Renal cortical epithelial cell (primary cell): ENCODE measurements at places on chromosomes 11 and 22. TPM values are rescaled to one million over a fixed set of nuclear protein-coding genes. Genes with fewer than 3 reads are reported as not detected.

DNA sequence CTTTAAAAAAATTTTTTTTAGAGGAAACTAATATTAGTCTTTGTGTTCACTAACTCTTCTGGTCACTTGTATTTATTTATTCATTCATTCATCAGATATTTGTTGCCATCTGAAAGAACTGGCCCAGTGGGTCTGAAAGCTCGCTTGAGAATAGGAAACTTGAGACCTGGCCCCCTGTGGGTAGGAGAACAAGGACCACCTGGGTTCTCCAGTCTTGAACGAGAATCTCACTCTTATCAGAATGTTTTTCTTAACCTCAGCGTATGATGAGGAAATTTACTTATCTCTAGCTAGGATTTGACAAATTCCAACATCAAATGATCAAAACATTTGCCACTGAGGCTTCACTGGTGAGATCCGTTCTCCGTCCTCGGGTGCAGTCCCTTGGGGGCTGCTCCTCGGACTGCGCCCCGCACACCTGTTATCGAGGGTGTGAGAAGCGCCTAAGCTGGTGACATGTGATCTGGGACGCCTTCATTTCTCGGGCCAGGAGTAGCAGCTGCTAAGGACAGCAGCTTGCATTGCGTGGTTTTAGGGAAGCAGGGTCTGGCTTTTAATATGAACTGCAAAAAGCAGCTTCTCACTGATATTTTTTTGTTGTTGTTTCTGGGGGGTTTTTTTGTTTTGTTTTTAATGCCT lies 6.3 kb downstream of the C22orf31 start:
- no peak for DNase-seq

MMP11 gene
- total RNA-seq, result 8.4 and 12.3 TPM in 2 replicates

DNA sequence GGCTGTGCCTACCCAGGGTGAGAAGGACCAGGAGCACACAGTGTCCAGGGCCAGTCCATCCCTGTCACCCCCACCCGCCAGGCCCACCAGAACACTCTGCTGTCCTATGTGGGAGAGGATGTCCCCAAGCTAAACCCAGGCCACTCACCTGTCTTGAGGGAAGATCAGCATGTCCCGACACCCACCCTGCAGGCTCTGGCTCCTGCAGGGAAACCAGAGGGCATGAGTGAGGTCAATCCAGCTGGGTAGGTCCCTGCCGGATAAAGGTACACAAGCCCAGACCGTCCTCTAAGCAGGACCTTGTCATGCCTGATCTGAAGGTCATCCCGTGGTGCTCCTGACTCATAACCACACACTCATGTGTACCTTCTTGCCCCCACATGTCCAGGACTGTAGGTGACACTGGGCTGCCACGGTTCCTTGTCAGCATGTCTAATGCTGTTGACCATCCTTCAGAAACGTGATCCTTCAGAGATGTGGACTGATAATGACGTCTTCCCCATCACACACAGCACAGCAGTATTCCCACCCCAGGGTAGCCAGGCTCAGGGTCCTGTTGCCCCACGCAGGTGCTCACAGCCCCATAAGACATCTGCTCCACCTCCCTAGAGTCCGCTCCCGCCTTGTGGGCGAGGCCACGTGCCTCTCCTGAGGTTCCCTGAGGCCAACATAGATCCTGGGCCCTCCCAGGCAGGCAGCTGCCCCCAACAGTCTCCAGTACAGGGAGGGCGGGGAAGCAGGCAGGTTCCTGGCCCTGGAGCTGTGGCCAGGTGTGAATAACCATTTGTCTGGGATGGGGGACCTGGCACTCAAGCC lies 6.1 kb downstream of the ARVCF start:
- no peak for DNase-seq

C11orf97 gene
- 0.20 TPM in 1 of 2 replicates, not detected in the other for total RNA-seq
